Neural progenitor cell (in vitro differentiated cells): ENCODE measurements at places on chromosomes 5 and 9. TPM values are rescaled to one million over a fixed set of nuclear protein-coding genes. Genes with fewer than 3 reads are reported as not detected.

- peak; percentile 17 for DNase-seq
These were observed 98.4 kb downstream of the MED27 start for GRCh38 chr9:131981116-131981776.

DNA sequence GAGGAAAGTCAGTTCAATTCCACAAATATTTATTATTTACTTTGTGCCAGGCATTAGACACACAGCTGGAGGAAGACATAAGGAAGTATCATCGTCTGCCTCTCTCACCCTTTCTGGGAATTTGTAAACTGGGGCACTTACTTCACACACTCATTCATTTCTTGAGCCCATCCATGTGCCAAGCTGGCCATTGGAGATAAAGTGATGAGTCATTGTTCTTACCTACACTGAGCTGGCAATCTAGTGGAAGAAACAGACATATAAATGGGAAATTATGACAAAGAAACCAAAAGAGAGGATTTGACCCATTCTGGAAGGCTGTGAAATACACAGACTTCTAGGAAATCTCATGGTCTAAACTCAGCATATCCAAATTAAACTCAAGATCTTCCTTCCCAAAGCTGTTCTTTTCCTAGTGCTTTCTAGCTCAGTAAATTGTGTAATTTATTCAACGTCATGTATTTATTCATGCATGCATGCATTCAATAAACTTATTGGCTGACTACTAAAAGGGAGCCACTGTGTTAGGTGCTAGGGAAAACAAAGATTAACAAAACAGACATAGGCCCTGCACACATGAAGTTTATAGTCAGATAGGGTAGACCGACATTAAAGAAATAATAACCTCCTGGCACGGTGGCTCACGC lies 65.3 kb downstream of the SH3RF2 start:
- no peak for DNase-seq

HMGCS1 gene
- 221 and 274 TPM in 2 replicates for total RNA-seq

NTRK2 gene
- 0.02 and 0.03 TPM in 2 replicates for total RNA-seq

DNA sequence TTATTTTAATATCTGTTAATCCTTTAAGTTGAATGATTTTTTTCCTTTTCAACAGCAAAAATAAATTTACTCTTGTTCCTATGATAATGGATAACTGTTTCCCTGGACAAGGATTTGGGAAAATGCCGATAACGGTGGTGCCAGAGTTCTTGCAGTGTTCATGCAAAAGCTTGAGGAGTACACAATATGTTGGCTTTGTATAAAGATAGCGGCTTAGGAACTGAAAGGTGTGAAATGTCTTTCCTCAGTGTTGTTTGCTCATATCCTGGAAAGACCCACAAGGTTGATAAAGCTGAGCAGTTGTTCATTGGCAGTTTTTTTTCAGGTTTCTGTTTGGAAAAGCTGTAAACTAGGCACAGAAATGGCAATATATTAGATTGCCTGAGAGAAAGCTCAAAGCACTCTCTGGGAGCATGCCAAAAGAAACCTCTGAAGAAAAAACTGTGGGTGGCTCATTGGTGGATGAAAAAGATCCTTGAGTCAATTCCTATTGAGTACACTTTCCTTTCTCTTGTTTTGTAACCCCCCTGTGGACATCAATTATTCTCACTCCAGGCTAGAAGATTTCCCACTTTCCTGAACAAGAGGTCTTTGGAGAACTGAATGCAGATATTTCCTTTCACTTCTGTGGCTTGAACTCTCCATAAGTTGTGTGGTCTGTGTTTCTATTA lies 117.2 kb upstream of the RGMB start:
- peak; percentile 83 for DNase-seq

DNA sequence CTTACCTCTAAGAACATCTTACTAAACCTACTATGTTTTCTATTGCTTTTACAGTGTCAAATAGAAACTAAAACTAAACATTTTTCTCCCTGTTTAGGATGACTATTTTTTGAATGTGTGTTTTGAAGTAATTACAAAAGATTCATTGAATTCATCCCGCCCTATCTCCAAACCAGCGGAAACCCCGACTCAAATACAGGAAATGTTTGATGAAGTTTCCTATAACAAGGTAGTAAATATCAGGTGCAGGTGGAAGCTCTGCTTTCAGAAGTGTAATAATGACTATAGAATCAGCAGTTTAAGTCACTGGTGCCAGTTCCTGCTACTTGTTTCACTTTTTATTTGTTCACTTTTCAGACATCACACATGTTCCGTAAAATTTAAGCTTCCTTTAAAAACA lies 20.0 kb downstream of the ERAP2 start:
- no peak for DNase-seq

ZNF879 gene
- total RNA-seq: 10.4 and 10.6 TPM in 2 replicates

GRCh38 chr9:4592886-4593285 lies 69.2 kb upstream of the PLPP6 start:
- DNase-seq: no peak

DNA sequence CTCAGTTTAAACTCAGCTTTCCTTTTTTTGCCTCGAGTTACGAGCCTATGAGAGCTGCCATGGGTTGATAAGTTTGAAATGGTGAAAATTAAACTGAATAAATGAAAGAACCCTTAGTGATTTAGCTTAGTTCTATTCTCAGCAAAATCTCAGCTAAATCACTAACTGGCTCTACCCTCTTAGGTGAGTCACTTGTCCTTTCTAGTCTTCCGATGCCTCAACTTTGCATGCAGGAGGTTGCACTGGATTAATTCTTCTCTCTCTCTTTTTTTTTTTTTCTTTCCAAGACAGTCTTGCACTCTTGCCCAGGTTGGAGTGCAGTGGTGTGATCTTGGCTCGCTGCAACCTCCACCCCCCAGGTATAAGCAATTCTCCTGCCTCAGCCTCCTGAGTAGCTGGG lies 83.9 kb downstream of the PAPPA start:
- DNase-seq: no peak

DNA sequence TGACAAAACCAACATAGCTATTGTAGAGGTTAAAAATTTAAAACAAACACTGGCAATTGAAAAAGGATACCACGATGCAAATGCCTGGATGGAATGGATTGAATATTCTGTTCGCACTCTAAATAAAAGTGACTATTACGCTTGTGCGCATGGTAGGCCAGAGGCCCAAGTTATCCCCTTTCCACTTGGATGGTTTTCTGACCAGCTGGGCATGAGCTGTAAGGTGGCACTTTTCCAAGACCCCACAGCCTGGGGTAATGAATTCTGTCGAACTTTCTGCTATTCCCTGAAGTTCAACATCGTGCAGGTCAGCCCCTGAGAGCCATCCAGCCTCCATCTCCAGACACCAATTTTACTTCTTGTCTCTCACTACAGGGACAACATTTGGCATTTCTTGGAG lies 5.4 kb upstream of the RNF180 start:
- no peak for DNase-seq

- DNase-seq: peak; percentile 72
These were observed 363.1 kb downstream of the PRELID2 start for GRCh38 chr5:145471831-145472612.
